ENCODE measurements at places on chromosomes 5 and 9.
A peak's percentile ranks its signal among the peaks of the same experiment; 100 is the strongest.

DNA sequence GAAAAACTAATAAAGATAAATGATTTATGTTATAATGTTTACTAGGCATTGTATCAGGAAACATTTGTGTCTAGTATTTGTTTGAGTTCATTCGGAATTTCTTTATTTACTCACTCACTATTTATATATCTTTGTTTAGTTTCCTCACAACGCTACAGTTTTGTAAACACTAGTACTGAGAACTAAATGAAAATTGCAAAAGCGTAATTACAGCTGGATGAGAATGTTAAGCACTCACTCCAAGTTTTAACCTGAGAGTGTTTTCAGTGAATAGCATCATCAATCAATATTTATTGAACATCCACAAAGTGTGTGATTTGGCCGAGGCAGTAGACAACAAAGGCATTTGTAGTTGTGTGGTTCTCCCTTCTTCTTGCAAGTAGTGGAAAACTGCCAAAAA, 969.6 kb upstream of the DMAC1 start:
- DNase-seq, result no peak

DNA sequence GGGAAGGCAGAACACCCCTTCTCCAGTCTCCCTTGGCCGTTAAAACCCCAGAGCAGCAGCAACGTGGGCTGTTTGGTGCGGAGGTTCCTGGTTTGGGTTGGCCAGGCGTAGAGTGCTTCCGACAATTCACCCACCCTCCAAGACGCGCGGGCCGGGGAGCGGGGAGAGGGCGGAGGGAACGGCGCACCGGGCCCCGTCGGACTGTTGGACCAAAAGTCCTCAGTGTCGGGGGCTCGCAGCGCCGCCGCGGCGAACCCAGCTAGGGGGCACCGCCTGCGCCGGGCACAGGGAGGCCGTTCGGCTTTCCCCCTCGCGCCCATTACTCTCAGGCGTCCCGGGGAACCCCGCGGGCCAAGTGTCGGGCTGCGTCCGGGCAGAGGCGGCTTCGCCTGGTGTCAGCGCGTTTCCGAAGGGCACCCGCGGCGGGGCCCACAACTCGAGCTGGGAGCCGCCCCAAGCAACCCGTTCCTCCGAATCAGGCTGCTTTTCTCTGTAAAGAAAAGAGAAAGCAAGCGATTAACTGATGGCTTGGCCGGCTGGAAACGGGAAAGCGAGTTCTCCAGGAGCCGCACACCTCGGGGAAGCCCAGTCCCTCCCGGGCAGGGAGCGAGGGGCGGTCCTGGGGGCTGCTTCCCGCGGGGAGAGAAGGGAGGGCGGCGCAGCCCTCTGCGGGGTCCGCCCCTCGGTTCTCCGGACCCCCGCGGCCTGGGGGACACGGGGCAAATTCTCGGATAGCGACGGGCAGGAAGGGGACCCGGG, 145.5 kb downstream of the ERCC6L2 start:
- no peak for DNase-seq

GRCh38 chr9:84697509-84698114, 28.1 kb downstream of the NTRK2 start:
- peak; percentile 41 for DNase-seq

DNA sequence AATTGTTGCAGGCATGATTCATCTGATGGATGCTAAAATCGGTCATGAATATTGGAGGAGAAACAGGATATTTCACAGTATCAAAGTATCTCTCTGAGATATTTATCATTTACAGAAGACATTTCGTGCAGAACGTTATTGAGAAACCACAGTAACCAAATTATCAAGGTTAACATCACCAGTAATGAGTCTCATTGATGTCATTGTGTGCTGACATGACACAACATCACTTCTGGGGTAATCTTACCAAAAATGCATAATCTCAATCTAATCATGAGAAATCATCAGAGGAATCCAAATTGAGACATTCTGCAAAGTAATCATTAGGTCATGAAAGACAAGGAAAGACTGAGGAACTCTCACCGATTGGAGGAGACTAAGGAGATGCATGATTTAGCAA, 42.7 kb downstream of the C5orf22 start:
- DNase-seq, result no peak

GRCh38 chr9:114081441-114082016, 3.4 kb upstream of the AMBP start:
- no peak for DNase-seq

DNA sequence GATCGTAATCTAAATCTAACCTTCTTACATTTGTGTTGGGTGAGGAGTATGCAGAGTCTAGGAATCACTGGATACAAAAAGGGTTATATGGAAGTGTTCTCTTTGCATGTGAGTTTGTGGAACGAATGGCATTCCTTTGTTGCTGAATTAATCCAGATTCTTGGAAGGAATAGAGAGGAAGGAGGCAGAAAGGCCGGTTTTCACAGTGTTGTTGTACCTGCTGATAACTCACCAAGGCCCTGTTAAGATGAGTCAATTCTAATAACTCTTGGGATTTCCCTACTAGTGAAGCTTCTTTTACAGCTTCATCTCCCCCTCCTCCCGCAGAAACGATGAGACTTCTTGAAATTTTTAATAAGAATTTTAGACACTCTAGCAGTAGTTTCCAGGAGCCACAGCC, 84.0 kb downstream of the ZSWIM6 start:
- DNase-seq, result no peak

GRCh38 chr5:665541-665955, 27.6 kb downstream of the TPPP start:
- DNase-seq, result no peak

DNA sequence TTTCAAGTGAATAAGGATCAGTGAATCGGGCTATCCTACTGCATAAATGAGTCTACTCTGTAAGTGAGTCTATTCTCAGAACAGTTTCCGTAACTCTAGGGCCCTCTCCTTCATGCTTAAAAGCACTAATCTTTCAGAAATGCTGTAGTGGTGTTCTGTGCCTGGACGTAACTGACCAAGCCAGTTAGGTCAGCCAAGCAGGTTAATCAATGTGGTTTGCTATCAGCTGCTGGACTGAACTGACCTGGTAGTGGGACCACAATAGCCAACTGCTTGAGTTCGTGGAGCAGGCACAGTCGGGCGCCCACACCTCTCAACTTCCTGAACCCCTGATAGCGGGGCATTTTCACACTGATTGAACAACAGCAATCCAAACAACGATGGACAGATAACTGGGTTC, 6.8 kb downstream of the SLC1A3 start:
- DNase-seq, result no peak

- DNase-seq, result no peak
Measured at GRCh38 chr5:174073122-174073660, 27.7 kb downstream of the NSG2 start.

GRCh38 chr9:87375397-87376073, 122.1 kb upstream of the DAPK1 start:
- DNase-seq, result no peak

DNA sequence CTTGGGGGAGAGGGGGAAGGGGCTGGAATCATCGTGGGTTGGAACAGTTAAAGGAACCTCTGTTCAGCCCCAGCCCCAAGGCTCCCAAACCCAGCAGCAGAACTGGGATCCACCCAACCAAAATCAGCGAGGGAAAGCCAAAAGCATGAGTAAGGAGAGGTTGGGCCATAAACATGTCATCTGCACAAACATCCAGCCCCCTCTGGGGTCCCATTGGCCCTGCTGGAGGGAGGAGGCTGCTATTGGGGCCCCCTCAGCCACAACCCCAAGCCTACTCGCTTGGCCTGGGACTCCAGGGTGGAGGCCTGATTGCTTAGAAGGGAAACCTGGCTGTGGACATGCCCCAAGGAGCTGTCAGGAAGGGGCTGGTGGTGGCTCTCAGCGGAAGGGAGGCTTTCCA, 154.9 kb downstream of the FGF18 start:
- no peak for DNase-seq

- no peak for DNase-seq
Measured at GRCh38 chr5:40842351-40842750, 1.2 kb downstream of the CARD6 start.

DNA sequence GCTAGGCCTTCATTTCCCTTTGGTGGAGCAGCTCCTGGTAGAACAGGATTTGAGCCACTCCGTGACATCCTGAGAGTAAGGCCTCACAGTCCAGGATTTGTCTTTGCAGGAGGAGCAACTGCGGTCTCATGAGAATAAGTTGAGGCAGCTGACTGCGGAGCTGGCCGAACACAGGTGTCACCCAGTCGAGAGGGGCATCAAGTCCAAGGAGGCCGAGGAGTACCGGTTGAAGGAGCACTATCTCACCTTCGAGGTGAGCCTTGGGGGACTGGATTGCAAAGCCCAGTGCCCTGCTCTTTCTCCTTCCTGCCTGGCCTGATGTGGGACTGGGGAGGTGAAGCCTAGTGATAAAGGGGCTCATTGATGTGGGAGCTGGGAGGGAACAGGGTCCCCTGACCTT, 44.3 kb downstream of the PSD2 start:
- no peak for DNase-seq

DNA sequence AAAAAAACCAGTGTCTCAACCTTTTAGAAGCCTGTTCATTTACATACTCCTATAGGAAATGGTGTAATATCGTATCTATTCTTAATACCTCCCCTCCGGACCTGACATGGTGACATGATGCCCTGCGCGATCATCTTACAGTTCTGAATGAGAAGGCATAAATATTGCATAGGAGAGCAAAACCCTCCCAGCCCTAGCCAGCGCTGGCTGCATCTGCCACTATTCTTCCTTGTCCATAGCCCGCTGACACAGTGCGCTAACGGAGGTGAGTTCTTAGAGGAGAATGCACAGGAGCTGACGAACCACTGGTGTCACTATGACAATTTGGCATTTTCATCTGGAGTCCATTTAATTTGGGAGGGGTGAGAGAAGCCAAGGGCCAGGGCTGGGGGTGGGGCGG, 290.1 kb downstream of the EFNA5 start:
- no peak for DNase-seq

DNA sequence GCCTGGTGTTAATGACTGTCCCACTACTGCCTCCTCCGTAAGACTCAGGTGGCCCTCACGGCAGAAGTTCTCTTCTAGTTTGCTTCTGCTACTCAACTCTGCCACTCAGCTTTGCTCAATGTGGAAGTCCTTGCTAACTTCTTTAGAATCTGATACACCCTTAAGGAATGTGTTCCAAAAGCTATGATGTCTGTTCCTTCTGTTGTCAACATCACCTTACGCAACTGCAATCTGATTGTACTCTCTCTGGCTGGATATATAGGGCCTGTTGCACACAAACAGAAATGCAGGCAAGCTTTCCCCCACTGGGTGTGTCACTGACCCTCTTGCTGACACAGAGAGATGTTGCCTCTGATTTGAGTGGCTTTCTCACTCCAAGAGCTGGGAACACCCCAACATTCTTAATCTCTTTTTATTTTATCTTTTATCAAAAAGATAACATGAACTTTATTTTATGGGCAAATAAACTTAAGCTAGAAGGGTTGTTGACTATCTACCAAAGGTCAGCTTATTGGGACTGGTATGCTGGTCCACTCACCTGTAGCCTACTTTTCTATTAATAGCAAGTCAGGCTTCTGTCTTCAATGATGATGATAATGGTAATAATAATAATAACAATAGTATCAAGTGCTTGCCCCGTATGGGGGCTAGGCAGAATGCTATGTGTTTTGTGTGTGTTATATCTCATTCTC, 25.2 kb downstream of the TMEM252 start:
- no peak for DNase-seq

DNA sequence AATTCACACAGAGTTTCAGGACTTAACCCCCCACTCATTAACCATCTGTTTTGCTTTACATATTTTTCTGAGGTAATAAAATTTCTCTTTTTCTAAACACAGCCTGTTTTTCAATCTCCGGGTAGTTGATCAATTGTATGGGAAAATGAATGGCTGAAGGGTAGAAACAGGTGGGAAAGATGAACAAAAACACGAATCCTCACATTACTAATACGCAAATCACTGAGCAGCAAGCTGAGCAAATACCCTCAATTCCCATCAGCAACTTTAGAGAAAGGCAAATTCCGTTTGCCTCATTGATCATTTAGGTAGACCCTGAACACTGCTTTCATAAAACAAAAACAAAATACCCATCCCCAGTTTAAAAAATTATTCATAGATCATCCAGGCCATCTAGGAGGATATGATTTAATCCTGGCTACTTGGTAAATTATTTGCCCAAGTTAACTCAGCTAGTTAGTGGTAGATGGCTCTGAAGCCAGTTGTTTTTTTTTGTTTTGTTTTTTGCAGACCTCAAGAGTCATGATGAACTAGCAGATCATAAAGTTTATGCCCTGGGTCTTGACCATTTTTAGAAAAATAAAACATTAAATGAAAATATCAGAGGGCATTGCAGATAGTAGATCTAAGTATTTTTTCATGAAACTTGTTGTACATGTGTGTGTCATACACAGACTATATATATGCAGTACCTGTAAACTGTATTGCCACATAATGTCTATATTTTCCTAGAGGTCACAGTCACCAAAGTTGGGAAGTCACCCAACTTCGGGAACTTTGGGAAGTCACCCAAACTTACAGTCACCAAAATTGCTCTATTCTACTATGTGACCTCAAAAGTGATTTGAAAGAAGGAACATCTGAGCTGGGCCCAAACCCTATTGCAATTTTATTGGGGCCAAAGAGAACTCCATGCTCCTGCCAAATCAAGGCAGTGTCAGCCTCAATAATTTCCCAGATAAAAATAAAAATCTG, 1.6 kb upstream of the CD274 start:
- DNase-seq, result no peak

- DNase-seq, result no peak
Measured at GRCh38 chr5:138975098-138975847, 100.1 kb upstream of the LRRTM2 start.

GRCh38 chr5:172407241-172407691, 47.1 kb downstream of the SH3PXD2B start:
- no peak for DNase-seq

- no peak for DNase-seq
Measured at GRCh38 chr5:119290161-119290569, 65.7 kb upstream of the TNFAIP8 start.

DNA sequence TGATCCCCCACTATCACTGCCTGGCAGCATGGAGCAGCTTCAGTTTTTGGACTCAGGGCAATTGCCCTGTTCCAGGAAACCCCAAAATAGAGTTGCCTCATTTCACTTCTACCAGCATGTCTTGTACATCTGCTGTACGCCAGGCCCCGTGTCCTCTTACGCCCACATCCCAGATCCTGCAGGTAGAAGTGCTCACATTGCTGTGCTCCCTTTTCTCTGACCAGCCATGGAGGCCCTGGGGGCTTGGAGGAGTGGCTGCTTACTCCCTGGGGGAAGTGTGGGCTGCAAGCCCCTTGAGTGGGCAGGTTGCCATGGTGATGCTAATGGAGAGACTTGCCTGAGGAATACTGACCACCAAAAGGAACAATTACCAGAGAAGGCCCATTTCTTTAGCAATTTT, 55.6 kb upstream of the KCNIP1 start:
- no peak for DNase-seq

All from stimulated activated CD4-positive, alpha-beta T cell treated with anti-CD3 and anti-CD28 coated beads, TNF-alpha, amount 100 ng/mL, for 24 hours (primary cell).